A673 (cell line): ENCODE measurements at places on chromosomes 13 and 19. TPM values are rescaled to one million over a fixed set of nuclear protein-coding genes. Genes with fewer than 3 reads are reported as not detected.

DNA sequence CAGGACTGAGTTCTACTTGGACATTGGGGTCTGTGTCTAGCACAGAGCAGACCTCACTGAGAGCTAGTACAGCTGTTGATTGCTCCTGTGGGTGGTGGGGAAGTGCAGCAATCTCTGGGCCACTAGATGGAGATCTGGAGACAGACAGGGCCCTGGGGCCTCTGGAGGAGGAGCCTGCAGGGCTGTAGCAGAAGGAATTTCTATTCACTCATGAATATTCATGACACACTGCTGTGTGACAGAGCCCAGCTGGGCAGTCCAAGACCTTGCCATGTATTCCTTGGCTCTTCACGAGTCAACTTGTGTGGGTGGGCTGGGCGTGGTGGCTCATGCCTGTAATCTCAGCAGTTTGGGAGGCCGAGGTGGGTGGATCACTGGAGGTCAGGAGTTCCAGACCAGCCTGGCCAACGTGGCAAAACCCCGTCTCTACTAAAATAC lies 37.5 kb downstream of the SUGP2 start:
- no peak overlapping the region for H3K4me3 ChIP-seq
- peak; percentile 97 for DNase-seq
- peak overlapping the region; percentile 67 for H3K27ac ChIP-seq
- H3K4me1 ChIP-seq, result peaks cover 10% of the 10 kb centered on the region
- no peaks in the 10 kb centered on the region for H3K27me3 ChIP-seq

- peak; percentile 63 for DNase-seq
- no peaks in the 10 kb centered on the region for H3K36me3 ChIP-seq
- H3K4me3 ChIP-seq, result no peak overlapping the region
- no peaks in the 10 kb centered on the region for H3K4me1 ChIP-seq
- H3K27ac ChIP-seq, result no peak overlapping the region
These were observed 27.3 kb downstream of the LRFN3 start for GRCh38 chr19:35963514-35963913.

DNA sequence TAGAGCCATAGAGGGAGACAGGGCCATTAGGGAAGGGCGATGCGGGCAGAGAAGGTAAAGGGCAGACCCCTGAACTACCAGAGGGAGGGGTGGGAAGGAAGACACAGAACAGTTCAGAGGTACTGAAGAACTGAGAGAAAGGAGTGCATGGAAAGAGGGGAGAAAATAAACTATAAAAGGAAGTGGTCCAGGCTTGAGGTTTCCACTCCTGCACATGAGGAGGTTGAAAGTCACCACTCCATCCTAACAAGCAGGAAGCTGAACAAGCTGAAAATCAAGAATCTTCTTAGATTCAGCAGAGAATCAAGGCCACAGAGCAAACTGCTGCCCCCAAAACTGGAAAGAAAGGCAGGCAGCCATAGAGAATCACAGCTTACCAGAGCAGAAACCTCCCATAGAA lies 45.1 kb downstream of the MIPEP start:
- no peak for DNase-seq
- no peaks in the 10 kb centered on the region for H3K36me3 ChIP-seq
- H3K27ac ChIP-seq, result no peak overlapping the region
- no peaks in the 10 kb centered on the region for H3K27me3 ChIP-seq
- H3K4me3 ChIP-seq, result no peak overlapping the region
- H3K4me1 ChIP-seq, result no peaks in the 10 kb centered on the region

DNA sequence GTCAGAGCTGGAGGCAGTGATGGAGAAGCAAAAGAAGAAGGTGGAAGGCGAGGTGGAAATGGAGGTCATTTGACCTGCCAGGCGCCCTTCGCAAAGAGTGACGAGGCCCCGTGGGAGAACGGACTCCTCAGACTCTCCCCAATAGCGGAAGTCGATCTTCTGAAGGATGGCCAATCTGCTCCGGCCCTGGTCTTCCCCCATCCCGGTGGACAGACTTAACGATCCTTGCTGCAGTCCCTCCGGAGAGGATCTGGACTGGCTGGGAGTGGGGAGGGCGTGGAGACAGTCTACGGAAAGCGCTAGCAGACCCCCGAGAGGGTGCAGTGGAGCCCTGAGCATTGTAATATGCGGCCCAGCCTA lies 11.9 kb downstream of the EPS8L1 start:
- peaks cover 2% of the 10 kb centered on the region for H3K36me3 ChIP-seq
- no peak overlapping the region for H3K27ac ChIP-seq
- H3K4me1 ChIP-seq, result peaks cover 16% of the 10 kb centered on the region

- no peak overlapping the region for H3K27ac ChIP-seq
- H3K27me3 ChIP-seq, result peaks cover 2% of the 10 kb centered on the region
- H3K4me1 ChIP-seq, result peaks cover 4% of the 10 kb centered on the region
- H3K4me3 ChIP-seq, result no peak overlapping the region
- no peak for DNase-seq
- H3K36me3 ChIP-seq, result no peaks in the 10 kb centered on the region
These were observed 161.6 kb downstream of the RNF17 start for GRCh38 chr13:24925318-24926231.

DNA sequence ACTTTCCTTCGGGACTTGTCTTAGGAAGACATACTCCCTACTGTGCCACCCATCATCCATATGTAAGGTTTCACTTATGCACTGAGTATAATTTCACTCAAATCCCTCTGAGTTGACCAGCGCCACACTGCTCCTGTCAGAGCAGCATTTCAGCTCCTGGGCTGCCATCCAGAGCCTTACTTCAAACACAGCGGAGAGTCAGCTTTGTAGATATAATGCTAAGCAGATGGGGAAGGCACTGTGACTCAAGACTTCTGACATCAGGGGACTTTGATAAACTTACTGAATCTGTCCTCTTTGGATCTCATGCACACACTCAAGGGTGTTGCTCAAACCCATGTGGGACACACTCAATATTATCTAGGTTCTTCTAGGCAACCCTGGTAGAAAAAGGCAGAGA lies 34.9 kb downstream of the DOCK9 start:
- H3K27me3 ChIP-seq, result no peaks in the 10 kb centered on the region
- DNase-seq, result no peak
- no peak overlapping the region for H3K27ac ChIP-seq
- no peak overlapping the region for H3K4me3 ChIP-seq
- H3K4me1 ChIP-seq, result no peaks in the 10 kb centered on the region

GRCh38 chr13:113063091-113063491 lies 42.5 kb upstream of the F7 start:
- no peaks in the 10 kb centered on the region for H3K36me3 ChIP-seq
- H3K4me1 ChIP-seq, result no peaks in the 10 kb centered on the region
- no peak for DNase-seq
- H3K4me3 ChIP-seq, result no peak overlapping the region
- H3K27me3 ChIP-seq, result peaks cover 5% of the 10 kb centered on the region

DNA sequence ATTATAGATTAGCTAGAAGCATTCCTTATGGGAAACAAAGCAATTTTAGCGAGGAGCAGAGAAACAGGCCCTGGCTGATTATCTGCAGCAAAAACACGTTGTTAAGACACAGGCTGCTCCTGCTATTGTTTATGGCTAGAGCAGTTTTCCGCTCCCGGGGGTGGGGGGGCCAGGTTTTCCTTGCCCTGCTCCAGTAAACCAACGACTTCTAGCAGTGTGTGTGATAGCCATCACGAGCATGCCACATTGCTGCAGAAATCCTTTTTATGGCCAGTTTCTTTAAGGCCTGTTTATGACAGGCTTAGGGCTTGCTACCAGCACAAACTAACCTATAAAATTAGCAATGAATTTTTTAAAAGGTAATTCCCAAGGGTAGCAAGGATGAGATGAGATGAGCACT lies 18.4 kb upstream of the IL17D start:
- H3K27ac ChIP-seq, result no peak overlapping the region
- H3K27me3 ChIP-seq, result no peaks in the 10 kb centered on the region
- H3K4me3 ChIP-seq, result no peak overlapping the region
- H3K36me3 ChIP-seq, result no peaks in the 10 kb centered on the region
- no peaks in the 10 kb centered on the region for H3K4me1 ChIP-seq

- H3K4me1 ChIP-seq, result peaks cover 37% of the 10 kb centered on the region
- DNase-seq, result peak; percentile 64
- H3K36me3 ChIP-seq, result no peaks in the 10 kb centered on the region
- peak overlapping the region; percentile 7 for H3K27ac ChIP-seq
- H3K27me3 ChIP-seq, result no peaks in the 10 kb centered on the region
These were observed 106.0 kb downstream of the RAP2A start for GRCh38 chr13:97539651-97540610.

DNA sequence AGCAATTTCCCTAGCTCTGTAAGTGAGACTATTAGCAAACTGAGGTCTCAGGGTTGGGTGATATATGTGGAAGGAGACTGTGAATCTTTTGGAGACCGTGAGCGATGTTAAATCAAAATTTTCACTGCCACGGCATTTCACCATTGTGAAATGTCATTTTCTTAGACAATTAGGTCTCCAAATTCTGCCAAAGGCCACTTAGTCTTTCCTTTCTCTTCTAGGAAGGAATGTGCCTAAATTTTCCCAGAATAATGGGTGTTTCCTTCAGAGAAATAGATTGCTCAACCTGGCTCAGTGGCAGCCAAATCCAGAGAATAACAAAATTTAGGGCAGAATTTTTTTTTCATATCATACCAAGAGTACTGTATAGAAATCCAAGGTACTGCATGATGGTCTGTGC lies 64.5 kb upstream of the SCEL start:
- no peak overlapping the region for H3K27ac ChIP-seq
- H3K4me1 ChIP-seq, result no peaks in the 10 kb centered on the region
- peaks cover 5% of the 10 kb centered on the region for H3K27me3 ChIP-seq
- no peaks in the 10 kb centered on the region for H3K36me3 ChIP-seq
- no peak overlapping the region for H3K4me3 ChIP-seq
- no peak for DNase-seq

- peaks cover 52% of the 10 kb centered on the region for H3K36me3 ChIP-seq
- peaks cover 7% of the 10 kb centered on the region for H3K4me1 ChIP-seq
- no peak overlapping the region for H3K4me3 ChIP-seq
- H3K27me3 ChIP-seq, result no peaks in the 10 kb centered on the region
These were observed 27.8 kb downstream of the COG3 start for GRCh38 chr13:45492538-45492937.

DNA sequence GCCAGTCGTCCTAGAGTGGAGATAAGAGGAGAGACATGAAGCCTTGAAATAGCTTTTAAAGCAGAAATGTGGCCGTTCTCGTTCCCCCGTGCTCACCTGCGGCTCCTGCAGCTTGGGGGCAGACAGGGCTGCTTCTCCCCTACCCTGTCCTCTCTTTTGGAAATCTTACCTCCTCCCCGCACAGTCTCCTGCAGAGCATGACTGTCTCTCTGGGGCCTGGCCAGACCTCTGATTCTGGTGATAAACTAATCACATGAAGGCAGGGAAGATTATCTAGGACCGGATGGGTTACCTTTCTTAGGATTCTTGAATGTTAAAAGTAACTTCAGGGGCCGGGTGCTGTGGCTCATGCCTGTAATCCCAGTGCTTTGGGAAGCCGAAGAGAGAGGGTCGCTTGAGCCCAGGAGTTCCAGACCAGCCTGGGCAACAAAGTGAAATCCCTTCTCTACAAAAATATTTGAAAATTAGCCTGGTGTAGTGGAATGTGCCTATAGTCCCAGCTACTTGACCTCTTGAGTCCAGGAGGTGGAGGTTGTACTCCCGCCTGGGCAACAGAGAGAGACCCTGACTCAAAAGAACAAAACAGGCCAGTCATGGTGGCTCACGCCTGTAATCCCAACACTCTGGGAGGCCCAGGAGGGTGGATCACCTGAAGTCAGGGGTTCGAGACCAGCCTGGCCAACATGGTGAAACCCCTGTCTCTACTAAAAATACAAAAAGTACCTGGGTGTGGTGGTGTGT lies 8.1 kb downstream of the CEBPA start:
- no peak overlapping the region for H3K4me3 ChIP-seq
- no peaks in the 10 kb centered on the region for H3K27me3 ChIP-seq
- peaks cover 17% of the 10 kb centered on the region for H3K4me1 ChIP-seq
- no peak for DNase-seq

- no peak for DNase-seq
- H3K36me3 ChIP-seq, result peaks cover 76% of the 10 kb centered on the region
- no peak overlapping the region for H3K4me3 ChIP-seq
- H3K27me3 ChIP-seq, result no peaks in the 10 kb centered on the region
- no peak overlapping the region for H3K27ac ChIP-seq
These were observed 18.8 kb downstream of the SMG9 start for GRCh38 chr19:43735957-43736356.

DNA sequence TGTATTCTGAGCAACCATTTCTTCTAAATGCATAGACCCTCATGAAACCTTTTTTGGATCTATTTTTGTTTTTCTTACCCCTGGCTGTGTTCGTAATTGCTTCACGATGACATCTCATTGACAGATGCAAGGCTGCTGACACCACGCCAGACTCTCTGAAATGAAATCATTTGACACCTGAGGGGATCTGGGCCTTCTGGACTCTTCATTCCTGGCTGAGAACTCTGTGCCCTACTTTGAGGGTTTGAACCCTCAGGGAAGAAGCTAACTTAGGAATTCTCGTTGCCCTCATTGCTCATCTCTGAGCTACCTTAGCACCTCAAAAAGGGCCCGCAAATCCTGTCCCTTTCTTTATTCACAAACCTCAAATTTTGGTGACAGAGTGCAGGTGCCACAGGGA lies 40.5 kb upstream of the NBEA start:
- no peaks in the 10 kb centered on the region for H3K4me1 ChIP-seq
- no peak for DNase-seq
- peaks cover 2% of the 10 kb centered on the region for H3K27me3 ChIP-seq
- H3K36me3 ChIP-seq, result no peaks in the 10 kb centered on the region

DNA sequence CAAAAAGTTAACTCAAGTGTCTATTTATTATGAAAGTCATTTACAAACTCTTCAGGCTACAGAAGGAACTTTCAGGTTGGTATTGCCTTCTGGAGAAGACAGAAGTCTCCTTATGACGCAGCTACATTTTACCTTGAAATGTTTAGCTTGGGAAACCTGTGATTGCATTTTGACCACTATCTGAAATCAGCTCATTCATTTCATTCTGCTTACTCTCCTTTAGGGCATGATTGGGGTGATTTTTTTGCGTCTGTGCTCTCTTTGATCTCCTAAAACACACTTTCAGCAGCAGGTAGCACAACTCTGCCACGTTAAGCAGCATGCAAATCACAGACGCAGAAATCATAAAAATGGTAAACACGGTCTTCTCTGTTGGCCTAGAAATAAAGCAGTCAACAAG lies 9.6 kb downstream of the GJB6 start:
- H3K36me3 ChIP-seq, result no peaks in the 10 kb centered on the region
- no peak overlapping the region for H3K4me3 ChIP-seq
- H3K27me3 ChIP-seq, result peaks cover 13% of the 10 kb centered on the region
- no peak overlapping the region for H3K27ac ChIP-seq

- DNase-seq, result no peak
- H3K27ac ChIP-seq, result no peak overlapping the region
These were observed 102.8 kb downstream of the KATNAL1 start for GRCh38 chr13:30204564-30204963.

DNA sequence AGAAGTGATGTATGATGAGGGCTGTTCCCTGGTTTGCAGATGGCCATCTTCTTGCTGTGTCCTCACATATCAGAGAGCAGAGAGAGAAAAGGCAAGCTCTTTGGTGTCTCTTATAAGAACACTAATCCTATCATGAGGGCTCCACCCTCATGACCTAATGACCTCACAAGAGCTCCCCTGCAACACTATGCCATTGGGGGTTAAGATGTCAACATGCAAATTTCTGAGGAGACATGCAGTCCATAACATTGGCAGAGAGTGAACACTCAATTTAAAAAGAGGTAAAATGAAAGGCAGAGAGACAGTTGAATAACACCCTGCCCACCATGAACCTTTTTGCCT lies 10.9 kb downstream of the FAM187B start:
- no peaks in the 10 kb centered on the region for H3K36me3 ChIP-seq
- no peak for DNase-seq
- no peak overlapping the region for H3K27ac ChIP-seq

Gene CRTC1
- 18.1 and 20.3 TPM in 2 replicates for total RNA-seq

Gene COL5A3
- total RNA-seq, result 6.4 and 6.8 TPM in 2 replicates

Gene COX6B1
- total RNA-seq, result 456 and 467 TPM in 2 replicates

Gene MICU2
- total RNA-seq, result 53.5 and 56.0 TPM in 2 replicates

Gene CGB2
- total RNA-seq, result not detected in 2 replicates

Gene RNF225
- 0.60 and 0.74 TPM in 2 replicates for total RNA-seq

Gene DCUN1D2
- 38.6 and 44.8 TPM in 2 replicates for total RNA-seq
